Activated naive CD8-positive, alpha-beta T cell treated with anti-CD3 and anti-CD28 coated beads for 36 hours (primary cell): ENCODE measurements at places on chromosomes 6 and 20. TPM values are rescaled to one million over a fixed set of nuclear protein-coding genes. Genes with fewer than 3 reads are reported as not detected.

KCNK15 gene
- 0.48 TPM for total RNA-seq

TFAP2A gene
- total RNA-seq = not detected

TMEM170B gene
- total RNA-seq = 2.2 TPM

HUS1B gene
- 1.0 TPM for total RNA-seq

CRISP3 gene
- not detected for total RNA-seq

GSTA3 gene
- total RNA-seq = not detected

TSHZ2 gene
- total RNA-seq = 0.54 TPM

PRR18 gene
- 0.08 TPM for total RNA-seq

MMP24 gene
- not detected for total RNA-seq
